ENCODE measurements at places on chromosomes 4 and X.

- no peak for DNase-seq
Observed at GRCh38 chr4:85826060-85826678, 351.2 kb downstream of the ARHGAP24 start.

DNA sequence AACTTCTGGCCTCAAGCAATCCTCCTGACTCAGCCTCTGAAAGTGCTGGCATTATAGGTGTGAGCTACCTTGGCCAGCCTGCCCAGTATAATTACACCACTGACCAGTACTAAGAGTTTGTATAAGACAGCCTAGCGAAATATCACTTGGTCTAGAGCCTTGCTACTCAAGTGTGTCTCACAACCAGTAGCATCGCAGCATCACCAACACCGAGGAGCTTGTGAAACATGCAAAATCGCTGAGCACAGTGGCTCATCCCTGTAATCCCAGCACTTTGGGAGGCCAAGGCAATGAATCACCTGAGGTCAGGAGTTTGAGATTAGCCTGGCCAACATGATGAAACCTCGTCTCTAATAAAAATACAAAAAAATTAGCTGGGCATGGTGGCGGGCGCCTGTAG lies 102.0 kb upstream of the GATB start:
- DNase-seq = no peak

DNA sequence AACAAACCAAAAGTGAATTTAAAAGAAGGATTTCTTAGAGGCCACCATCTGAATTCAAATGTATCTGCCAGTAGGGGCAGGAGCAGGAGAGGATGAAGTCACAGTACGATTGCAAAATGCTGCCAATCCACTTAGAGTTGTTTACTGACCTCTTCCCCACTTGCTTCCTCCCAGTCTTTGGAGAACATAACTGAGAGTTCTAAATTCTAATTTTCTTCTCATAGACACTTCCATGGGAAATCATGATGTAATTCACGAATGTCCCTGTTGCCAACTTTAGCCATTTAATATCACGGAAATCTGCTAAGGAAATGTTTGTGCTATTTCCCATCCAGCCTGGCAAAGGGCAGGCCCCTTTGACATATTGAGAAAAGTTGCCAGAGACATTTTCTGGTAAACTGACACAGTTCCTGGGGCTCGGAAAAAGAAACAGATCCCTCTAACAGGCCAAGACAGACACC lies 33.6 kb upstream of the NOCT start:
- no peak for DNase-seq

DNA sequence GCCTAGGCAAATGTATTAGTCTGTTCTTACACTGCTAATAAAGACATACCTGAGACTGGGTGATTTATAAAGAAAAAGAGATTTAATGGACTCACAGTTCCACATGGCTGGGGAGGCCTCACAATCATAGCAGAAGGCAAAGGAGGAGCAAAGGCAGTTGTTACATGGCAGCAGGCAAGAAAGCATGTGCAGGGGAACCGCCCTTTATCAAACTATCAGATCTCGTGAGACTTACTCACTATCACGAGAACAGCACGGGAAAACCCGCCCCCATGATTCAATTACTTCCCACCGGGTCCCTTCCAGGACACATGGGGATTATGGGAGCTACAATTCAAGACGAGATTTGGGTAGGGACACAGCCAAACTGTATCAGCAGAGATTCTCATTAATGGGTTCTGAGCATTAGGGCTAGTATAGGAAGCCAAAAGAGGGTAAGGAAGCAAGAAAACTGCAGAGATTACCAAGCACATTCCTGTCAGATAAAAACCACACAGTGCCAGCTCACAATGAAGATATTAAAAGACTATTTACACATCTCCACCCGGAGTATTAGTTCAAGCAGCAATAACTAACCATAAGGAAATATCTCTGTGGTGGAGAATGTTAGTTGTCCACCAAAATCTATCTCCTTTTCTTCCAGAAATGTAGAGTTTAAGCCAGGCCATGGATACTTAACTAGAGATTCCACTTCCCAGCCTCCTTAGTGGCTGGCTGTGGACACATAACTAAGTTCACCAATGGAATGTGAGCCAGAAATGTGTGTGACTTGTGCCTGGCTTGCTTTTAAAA lies 61.2 kb upstream of the HOPX start:
- DNase-seq = no peak

DNA sequence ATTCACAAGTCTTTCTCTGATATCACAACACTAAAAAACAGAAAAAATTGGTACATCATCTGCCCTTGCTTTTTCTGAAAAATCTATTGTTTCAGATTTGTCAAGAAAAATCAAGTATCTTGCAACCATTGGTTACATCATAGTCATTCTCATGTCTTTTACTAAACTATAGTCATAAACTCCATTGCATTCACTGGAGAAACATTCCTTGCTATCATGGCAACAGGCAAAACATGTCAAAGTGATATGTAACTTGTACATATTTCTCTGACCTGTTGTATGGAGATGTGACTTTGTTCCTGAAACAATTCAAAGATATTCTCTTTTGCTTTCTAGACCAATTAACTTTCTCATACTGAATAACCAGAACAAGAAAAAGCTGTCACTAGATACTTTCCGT lies 121.9 kb upstream of the ANK2 start:
- DNase-seq = no peak

- DNase-seq = no peak
Observed at GRCh38 chr4:140400111-140400510, 26.7 kb downstream of the SCOC start.

GRCh38 chrX:24002167-24002566 lies 24.8 kb downstream of the KLHL15 start:
- DNase-seq = no peak

DNA sequence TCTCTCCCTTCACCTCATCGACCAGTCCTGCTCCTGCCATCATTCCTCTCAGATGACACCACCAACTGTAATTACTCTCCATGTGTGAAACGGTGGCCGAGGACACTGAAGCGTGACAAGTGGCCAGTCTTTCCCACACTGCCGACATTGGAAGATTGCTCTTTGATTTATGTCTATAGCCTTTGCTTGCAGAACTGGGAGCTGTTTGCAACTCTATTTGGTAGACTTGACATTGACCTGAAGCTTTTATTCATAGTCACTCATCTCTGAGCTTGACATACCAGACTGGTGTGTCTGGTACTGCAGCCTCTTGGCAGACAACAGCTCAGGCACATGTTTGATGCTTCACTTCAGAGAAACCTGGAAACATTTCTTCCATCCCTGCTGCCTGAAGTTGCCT lies 121.8 kb upstream of the GALNT7 start:
- DNase-seq = no peak

DNA sequence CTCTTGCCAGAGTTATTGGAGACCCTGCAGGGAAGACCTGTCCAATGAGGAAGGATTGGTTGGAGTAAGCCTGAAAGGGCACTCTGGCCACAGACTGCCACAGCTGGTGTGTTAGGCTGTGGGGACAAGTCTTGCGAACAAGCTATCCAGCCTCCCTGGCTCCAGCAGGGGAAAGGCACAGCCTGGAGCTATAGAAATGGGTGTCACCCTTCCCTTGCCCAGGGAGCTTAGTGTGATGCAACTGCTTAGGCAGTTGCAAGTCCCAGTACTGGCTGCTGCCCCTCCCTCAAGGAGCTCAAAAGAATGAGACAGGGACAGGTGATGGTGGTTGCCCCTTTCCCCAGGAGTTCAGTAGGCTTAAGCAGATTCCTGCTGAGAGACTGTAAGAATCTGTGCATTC lies 165.7 kb upstream of the CT83 start:
- no peak for DNase-seq

DNA sequence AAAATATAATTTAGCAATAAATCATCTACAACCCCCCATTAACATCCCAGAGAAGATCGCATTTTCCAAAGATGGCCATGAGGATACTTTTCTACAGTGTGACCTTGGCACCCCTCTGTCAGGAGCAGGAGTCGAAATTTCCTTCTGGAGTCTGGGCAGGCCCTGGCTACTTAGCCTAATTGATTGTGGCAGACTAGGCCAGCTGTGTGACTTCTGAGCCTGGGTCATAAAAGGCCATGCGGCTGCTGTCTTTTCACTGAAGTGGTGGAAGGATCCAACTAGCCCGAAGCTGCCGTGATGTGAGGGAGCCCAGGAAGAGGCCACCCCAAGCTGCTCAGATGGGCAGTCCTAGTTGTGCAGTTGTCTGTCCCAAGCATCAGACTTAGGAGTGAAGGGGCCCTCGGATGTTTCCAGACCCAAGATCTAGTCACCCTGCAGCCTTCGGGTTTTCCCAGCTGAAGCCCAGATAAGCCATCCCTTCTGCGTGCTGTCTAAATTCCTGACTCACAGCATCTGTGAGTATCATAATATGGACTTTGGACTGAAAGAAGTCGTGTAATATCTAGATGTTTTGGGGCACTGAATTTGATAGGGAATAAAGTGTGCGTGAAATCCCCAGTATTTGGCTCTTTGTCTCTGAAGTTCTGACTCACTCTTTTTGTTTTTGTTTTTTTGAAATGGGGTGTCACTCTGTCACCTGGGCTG lies 21.0 kb downstream of the PDK3 start:
- no peak for DNase-seq

- DNase-seq = no peak
Observed at GRCh38 chrX:134600714-134601113, 57.6 kb downstream of the PLAC1 start.

GRCh38 chr4:113952452-113953029 lies 26.9 kb downstream of the ARSJ start:
- DNase-seq = no peak

DNA sequence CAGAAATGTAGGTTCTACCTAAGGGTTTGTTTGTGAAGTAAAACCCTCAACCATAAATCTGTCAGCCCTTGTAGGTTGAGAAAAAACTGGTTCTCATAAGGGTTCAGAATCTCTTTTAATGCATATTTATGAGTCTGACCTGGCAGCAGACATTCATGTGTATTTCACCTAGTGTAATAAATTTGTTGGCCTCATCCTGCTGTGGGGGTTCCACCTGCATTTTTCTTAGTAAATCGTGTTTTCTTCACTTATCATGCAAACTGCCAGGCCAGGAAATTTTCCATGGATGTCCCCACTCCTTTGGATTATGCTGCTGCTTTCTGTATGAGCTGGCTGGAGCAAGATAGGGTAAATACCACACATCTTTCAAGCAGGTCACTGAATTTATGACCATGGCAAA lies 42.4 kb downstream of the KLHL13 start:
- DNase-seq = no peak

DNA sequence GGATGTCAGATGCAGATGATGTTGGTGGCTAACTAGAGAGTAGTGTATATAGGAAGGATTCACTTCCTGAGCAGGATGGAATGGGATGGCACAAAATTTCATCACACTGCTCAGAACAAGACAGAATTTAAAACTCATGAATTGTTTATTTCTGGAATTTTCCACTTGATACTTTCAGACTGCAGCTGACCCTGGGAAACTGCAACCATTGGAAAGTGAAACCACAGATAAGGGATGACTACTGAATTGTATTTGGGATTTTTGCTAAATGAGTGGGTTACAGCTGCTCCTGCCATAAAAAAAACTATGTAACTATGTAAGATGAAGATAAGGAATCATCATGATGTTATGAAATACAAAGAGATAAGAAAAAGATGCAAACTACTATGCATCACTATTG lies 51.4 kb downstream of the NPY5R start:
- DNase-seq = no peak

DNA sequence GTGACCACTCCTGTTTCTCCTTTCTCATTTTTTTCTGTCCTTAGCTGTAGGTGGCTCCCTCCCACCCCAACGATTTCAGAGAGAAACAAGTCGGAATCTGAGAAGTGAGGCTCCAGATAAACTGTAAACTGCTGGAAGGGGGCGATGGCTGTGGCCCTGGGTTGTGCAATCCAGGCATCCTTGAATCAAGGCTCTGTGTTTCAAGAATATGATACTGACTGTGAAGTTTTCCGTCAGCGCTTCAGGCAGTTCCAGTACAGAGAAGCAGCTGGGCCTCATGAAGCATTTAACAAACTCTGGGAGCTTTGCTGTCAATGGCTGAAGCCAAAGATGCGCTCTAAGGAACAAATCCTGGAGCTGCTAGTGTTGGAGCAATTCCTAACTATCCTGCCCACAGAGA lies 37.7 kb downstream of the ETDC start:
- no peak for DNase-seq

- no peak for DNase-seq
Observed at GRCh38 chr4:8340781-8341241, 71.3 kb downstream of the HTRA3 start.

- DNase-seq = no peak
Observed at GRCh38 chr4:12562021-12562420, 922.1 kb downstream of the RAB28 start.

DNA sequence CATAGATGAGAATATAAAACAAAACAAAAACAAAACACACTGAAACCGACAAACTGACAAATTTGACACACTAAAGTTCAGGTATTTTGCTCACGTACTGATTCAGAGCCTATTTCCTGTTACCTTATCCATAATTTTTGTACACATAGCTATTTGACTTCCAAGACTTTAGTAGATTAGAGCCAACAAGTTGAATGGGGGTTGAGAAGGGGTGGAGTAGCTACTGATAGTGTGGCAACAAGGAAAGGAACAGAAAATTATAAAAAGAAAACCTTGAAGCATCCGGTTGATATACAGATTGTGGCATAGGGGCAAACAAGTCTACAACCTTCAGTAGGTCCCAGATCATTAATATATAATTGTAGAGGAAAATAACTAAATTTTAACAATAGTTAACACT lies 92.3 kb upstream of the RASGEF1B start:
- DNase-seq = no peak

GRCh38 chr4:181524499-181524898 lies 718.7 kb upstream of the TENM3 start:
- no peak for DNase-seq

DNA sequence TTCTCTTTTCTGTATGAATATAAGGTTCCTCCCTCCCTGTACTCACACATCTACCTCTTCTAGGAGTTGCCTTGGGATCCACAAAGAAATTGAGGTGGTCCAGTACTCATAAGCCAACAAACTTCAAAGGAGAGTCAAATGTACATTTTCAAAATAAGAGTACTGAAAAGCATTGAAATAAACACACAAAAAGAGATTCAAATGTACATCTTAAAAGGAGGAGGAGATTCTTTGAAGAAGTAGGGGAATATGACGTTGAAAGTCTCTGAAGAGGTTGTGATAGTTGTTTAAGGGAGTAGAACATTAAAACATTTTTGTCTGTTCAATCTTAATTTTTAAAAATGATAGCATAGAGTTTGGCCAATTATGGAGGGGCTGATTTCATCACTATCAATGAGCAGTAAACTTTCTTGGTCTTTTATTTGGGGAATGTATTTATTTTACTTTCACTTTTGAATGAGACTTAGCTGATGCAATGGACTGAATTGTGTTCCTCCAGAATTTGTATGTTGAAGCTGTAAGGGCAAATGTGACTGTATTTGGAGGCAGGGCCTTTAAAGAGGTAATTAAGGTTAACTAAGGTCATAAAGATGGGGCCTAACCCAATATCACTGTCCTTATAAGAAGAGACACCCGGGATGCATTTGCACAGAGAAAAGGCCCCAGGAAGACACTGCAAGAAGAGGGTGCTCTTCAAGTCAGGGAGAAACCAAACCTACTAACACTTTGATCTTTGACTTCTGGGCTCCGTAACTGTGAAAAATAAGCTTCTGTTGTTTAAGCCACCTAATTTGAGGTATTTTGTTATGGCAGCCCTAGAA lies 226.3 kb upstream of the PGRMC2 start:
- DNase-seq = no peak

Measured in NCI-H2081 treated with DMSO at 0.1 percent for 48 hours (cell line).